ENCODE measurements at places on chromosomes 4 and X.

- DNase-seq, result no peak
These were observed 584.9 kb downstream of the KCNIP4 start for GRCh38 chr4:21363701-21364100.

DNA sequence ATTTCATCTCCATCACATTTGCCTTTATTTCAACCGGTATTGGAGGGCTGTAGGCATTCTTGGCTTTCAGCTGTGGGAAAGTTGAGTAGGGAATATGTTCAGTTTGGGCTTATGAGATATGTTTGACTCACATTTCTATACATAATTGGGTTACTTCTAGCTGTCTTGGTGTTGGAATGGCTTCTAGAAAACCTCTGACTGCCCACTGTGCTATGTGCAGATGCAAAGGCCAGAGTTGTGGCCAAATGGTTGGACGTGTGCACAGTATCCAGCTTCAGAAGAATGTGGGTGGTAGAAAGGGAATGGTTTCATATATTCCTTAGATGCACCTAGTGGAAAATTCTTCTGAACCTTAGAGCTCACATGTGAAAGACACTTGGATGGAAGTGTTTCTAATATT lies 92.6 kb upstream of the H2AZ1 start:
- DNase-seq, result no peak

GRCh38 chr4:165964591-165964990 lies 91.6 kb downstream of the TLL1 start:
- DNase-seq, result no peak

DNA sequence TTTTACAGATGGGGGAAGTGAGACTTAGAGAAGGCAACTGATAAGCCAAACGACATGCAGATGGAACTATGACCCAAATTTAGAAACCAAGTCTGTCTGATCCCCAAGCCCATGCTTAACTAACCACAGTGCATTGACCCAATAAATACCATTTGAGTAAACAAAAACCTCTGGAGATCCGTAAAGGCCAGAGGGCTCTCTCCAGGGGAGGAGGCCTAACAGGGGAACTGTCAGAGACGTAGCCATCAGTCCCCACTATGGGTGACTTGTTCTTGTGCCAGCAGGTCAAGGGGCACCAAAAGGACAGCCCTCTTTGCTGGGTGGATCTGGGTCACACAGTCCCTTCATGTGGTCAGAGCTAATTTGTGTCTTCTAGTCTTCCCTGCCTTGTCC lies 420.2 kb downstream of the BCOR start:
- no peak for DNase-seq

- no peak for DNase-seq
These were observed 245.8 kb downstream of the FBXO8 start for GRCh38 chr4:174037631-174038030.

DNA sequence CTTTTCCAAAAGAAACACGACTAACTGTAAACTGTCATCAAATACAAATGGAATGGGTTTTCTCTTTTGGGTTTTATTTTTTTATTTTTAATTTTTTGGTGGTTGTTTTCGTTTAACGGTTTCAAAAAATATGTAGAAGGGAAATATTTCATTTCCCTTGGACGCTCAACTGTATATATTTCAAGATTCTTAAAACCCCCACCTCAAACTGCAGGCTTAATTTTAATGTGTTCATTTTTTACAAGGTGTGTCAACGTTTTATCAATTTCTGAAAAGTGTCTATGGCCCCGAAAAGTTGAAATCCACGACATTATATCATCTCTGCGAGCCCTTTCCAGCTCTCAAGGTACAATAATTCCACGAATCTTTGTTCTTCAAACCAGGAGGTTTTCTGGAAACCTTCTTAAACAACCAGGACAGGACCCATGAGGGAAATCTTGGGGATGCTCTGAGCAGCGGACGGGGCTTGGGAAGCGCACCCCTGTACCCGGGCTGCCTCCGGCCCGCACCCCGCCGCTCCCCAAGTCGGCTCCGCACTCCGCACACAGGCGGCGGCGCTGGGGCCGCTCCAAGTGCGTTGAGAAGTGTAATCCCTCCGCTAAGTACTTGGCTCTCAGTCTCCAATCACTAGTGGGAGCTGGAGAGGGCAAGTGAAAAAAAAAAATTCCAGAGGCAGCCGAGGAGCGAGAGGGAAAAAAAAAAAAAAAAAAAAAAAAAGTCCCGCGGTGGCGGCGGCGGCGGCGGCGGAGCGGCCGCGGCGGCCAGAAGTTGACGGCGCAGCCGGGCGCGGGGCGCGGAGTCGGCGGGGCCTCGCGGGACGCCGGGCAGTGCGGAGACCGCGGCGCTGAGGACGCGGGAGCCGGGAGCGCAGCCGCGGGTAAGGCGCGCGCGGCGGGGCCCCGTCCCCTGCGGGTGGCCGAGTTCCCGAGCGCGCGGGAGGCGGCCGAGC lies at the start of gene BMPR1B:
Gene BMPR1B, plus strand, starts transcription at position 764 of the 949 bp plus-strand sequence. CDS start 346,470 bp downstream, outside the sequence.
- no peak for DNase-seq

GRCh38 chr4:95833711-95834194 lies 6.1 kb upstream of the PDHA2 start:
- DNase-seq, result no peak

GRCh38 chr4:147354237-147354636 lies 126.7 kb upstream of the EDNRA start:
- no peak for DNase-seq

DNA sequence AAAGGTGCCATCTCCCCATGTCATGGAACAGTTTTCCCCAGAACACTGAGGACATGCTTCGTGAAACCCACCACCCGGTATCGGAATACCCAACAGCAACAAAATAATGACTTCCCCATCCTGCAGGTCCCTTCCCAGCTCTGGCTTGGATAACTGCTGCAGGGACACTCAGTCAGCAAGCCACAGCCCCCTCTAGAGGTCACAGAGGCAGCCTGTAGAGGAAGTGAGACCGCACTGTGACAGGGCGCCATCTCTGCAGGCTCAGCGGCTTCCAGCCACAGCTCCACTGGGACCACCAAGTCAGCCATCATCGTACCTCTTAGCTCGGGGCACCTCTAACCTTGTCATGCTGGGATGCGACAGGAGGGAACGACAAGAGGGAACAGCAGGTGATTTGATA lies 315.9 kb downstream of the LDB2 start:
- DNase-seq, result no peak

GRCh38 chrX:2594491-2594890 lies 93.7 kb upstream of the DHRSX start:
- no peak for DNase-seq

DNA sequence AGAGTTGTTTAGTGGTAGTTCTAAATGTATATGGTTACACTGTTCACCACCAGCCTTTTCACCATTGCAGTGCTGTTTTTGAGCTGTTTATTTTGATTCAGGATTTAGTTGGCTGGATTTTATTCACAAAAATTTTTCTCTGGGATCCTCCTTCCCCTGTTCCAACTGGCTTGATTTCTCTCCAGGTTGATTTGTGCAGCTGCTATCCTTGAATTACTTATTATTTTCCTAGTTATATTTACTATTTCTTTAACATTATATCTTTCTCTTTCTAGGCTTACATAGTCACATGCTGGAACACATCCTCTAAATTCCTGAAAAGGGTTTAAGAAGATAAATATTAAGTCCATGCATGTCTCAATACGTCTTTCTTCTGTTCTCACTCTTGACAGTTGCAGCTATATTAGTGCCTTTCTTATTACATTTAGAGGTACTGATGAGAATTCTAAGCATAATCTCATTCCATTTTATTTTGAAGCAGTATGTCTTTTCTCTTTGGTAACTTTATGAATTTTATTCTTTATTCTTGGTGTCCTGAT lies 82.2 kb downstream of the SUPT20HL2 start:
- no peak for DNase-seq

DNA sequence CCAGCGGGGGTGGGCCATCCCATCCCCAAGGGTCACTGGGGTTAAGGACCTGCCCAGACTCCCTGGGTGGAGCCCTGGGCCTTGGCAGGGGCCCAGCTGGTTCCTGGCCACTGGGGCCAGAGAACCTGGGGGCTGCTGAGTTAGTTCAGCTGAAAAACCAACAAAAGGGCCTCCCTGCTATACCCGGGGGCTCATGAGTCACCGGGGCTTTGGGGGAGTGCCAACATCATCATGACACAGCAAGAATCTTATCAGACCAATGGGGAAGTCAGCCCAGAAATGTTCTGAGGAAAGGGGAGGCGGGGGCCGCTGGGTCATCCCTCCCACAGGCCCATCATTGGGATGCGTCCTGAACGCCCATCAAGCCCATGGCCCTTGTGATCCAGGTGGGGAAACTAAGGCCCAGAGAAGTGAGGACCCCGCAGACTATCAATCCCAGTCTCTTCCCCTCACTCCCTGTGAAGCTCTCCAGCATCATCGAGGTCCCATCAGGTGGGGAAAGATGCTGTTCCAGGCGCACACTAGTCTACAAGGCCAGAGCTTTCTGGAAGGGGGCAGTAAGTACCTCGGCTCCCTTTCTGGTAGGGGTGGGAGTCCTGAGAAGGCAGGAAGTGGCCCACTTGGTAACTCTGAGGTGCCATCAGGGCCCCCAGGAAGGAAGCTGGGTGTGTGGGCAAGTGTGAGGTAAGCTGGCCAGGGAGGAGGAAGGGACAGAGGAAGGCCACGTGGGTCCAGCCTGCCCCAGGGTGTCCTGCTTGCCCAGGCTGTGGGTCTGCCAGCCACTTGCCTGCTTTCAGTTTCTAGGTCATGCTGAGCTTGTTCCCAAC lies 4.5 kb downstream of the G6PD start:
- peak; percentile 94 for DNase-seq

GRCh38 chr4:99156992-99157391 lies 12.9 kb upstream of the ADH4 start:
- DNase-seq, result no peak

DNA sequence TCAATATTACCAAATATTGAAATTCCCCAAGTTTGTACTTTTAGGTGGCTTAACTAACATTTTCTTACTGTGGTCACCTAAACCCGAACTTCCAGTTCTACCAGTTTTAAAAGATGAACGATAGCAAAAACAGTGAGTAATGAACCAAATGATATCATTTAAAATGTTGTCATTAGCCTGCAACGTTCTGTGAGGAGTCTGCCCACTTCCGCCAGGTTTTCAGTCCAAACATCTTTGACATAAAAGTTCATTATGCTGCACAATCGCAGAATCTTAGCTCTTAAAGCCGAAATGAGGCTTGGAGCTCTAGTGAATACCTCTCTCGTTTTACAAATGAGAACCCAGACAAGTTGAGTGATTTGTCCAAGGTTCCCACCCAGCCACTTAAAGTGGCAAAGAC lies 762 bp downstream of the PIGA start:
- no peak for DNase-seq

DNA sequence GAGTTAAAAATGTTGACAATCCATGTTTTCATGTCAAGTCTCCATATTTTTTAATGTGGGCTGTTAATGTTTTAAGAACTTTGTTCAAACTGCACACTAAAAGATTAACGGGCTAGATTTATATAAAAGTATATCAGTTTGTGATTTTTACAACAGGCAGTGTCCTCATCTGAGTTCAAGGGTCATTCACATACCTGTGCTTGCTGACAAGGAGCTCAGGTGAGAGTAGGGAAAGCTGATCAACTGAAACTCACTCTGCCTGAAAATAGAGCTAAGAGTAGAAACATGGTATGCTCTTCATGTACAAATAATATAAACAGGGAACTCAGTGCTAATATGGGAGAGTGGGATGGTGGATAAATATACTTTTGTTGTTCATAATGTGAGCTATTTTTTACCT lies 102.3 kb upstream of the DKK2 start:
- no peak for DNase-seq

DNA sequence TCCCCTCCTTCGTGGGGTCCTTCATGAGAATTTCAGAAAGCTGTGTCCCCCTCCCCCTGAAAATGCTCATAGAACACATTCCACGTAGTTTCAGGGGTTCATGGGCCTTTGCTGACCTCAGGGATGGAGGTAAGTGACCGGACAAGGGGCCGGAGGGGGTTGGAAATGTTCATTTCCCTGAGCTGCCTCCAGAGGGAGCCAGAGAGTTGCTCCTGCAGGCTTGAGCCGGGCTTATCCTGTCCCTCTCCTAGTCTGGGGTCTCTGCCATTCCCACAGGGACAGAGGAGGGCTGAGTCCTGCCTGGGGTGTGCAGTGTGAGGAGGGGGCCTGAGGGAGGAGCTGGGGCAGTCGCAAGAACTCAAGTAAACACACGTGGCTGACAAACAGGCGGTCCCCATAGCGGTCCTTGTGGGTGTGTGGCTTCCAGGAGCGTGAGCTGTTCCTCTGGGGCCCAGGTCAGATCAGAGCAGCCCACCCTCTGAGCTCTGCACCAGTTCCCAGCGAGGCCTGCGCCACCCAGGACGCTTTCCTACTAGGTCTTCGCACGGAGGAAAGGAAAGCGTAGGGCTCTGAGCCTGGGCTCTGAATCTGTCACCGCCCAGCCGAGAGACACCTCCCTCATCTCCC lies 62.5 kb downstream of the WFS1 start:
- DNase-seq, result peak; percentile 36

- DNase-seq, result no peak
These were observed 130.6 kb downstream of the FBXO8 start for GRCh38 chr4:174152717-174153466.

- peak; percentile 99 for DNase-seq
These were observed at the start of the genes ABHD18 and MFSD8 for GRCh38 chr4:127965062-127965802. ABHD18 (plus strand) TSS chr4:127965406; CDS start chr4:127982956, 17,550 bp downstream. MFSD8 (minus strand) TSS chr4:127965173; CDS start chr4:127965133, 40 bp downstream.

- no peak for DNase-seq
These were observed 13.3 kb downstream of the CETN2 start for GRCh38 chrX:152817078-152817764.

- no peak for DNase-seq
These were observed 12.3 kb downstream of the PGRMC2 start for GRCh38 chr4:128275346-128275745.

DNA sequence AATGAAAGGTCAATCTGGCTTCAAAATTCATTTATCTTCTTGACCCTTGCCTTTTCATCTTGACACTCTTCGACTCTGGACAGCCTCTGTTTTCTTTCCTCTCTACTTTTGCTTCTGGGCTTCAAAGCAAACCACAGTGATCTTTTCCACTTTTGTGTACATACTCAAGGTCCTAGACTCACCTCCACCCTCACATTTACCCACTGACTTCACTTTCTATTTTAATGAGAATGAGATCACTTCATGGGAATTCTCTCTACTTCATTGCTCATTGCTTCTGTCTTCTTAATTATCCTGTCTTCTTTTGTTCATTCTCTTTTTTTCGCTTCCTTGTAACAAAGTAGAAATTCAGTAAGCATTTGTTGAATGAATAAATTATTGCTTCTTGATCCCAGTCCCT lies 330.1 kb upstream of the HAND2 start:
- DNase-seq, result no peak

DNA sequence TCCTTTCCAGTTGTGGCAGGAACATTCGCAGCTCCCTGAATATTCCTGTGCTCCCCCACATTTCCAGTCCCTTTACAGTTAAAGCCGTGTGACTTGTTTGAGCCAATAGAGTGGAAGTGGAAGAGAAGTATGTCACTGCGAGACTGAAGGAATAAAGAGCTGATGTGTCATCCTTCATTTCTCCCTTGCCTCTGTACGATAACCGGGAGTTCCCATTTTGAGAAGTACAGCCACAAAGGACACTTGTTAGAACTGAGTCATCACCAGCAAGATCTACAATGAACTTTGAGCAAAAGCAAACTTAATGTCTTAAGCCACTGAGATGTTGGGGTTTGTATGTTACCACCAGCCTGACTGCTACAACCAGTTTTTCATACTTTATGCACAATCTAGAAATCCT lies 92.3 kb downstream of the SPRY1 start:
- peak; percentile 40 for DNase-seq
